ENCODE measurements at places on chromosomes 7 and 10.

- DNase-seq, result no peak
These were observed 209.3 kb downstream of the SDK1 start for GRCh38 chr7:3510101-3511020.

DNA sequence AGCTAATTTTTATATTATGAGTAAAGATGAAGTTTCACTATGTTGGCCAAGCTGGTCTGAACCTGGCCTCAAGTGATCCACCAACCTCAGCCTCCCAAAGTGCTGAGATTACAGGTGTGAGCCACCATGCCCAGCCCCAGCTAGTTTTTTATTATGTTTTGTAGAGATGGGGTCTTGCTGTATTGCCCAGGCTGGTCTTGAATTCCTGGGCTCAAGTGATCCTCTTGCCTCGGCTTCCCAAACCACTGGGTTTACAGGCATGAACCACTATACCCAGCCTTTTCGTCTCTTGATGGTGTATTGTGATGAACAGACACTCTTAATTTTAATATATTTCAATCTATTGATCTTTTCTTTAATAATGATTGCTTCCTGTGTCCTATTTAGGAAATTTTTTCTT is 17.7 kb downstream of the RAB19 start:
- DNase-seq, result no peak

DNA sequence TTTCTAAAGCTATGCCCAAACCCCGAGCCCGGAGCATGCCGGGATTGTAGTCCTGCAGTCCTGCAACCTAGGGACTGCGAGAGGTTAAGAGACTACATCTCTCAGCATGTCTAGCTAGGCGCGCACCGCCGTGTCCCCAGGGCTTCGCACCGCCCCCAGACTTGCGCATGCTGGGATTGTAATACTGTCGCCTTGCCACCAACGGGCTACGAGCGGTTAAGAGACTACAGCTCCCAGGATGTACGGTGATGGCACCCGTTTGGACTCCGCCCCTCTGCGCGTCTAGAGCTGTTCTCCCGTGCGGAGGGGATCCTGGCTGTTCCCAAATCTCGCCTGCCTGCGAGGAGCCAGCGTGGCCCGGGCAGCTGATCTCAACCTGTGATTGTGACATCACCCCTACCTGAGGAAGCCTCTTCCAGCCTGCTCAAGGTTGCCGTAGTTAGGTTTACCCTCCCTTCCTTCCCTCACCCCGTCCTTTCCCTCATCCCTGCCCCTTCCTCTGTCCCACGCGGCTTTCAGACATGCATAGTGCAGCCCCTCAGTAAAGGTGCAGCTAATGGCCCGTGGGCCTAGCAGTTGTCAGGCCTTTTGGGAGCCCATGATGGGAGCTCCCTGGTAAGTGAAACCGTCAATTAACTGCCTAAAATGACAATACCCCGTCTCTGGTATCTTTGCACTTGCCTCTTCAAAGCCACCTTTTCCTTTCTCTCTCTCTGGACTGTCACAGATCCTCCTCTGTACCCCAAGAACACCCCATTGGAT is 6.3 kb upstream of the ZNF736 start:
- DNase-seq, result peak; percentile 46

DNA sequence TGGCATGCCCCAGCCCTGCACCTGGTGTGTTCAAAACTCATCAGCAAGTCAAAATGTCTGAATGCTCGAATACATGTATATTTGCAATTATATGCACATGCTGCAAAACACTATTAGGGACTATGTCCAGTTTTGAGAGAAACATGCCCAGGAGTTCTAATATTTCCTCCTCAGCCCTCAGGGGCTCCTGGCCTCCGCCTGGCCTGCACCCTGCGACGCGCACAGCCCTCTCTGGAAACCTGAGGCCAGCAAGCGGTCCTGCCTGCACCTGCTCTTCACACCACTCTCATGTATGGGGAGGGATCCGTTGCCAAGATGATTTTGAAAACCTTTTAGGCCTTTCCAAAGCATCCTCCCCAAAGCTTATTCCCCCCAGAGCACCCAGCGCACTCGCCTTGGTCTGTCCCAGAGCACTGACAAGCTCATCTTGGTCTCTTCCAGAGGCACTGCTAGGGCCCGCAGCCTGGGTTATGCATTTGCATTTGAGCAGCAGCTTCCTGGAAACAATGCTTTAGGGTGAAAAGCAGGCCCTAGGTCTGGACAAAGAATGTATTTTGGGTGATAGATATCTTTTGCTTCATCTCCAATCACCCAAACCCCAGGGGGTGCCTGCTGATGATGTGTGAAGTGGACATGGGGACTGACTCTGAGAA is 22.6 kb upstream of the CNPY1 start:
- no peak for DNase-seq

- no peak for DNase-seq
These were observed 38.3 kb upstream of the SLC35B4 start for GRCh38 chr7:134355004-134355525.

DNA sequence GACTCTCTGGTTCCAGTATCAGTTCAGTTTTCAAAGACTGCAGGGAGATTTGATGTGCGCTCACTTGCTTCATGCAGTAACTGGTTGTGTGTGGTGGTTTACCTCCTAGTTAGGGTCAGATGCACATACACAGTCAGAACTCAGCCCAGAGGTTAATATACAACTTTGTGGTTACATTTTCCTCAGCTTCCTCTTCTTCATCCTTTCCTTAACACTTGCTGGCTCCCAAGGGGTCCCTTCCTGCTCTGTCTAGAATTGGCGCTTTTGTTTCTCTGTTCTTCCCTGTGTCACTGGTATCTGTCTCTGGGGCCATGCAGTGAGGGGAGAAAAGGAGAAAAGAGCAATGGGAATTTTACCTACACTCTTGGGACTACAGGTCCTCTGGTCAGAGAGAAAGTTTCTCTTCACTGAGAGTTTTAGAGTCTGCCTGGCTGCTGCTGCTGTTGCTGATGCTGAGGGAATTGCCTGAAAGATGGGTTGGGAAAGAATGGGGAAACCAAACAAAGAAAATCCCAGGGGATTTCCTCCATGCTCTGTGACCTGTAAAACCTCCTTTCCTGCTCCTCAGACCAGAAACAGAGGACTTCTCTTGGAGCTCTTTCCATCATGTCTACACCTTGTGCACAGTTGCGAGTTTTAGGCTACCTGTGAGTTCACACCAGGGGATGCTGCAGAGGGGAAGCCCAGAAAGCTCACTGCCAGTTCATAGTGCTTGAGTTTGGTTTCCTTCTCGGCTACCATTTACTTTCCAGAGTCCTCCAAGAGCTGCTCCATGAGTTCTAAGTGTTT is 74.6 kb downstream of the WDFY4 start:
- no peak for DNase-seq

DNA sequence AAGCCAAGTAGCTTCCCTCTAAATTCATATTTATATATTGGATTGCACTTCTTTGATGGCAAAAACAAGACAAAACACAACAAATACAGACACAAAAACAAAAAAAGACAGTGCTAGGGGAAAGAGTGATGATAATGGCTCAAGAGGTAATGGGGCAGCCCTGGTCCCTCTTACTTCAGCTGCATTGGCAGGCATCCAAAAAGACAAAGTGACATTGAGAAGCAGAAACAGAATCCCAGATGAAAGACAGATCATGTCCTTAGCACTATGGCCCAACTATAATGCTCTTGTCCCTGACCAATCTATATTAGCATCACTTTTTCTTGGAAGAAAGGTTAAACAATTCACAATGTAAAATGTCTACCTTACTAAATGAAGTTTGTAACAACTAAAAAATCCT is 76.2 kb downstream of the GPR85 start:
- DNase-seq, result no peak

DNA sequence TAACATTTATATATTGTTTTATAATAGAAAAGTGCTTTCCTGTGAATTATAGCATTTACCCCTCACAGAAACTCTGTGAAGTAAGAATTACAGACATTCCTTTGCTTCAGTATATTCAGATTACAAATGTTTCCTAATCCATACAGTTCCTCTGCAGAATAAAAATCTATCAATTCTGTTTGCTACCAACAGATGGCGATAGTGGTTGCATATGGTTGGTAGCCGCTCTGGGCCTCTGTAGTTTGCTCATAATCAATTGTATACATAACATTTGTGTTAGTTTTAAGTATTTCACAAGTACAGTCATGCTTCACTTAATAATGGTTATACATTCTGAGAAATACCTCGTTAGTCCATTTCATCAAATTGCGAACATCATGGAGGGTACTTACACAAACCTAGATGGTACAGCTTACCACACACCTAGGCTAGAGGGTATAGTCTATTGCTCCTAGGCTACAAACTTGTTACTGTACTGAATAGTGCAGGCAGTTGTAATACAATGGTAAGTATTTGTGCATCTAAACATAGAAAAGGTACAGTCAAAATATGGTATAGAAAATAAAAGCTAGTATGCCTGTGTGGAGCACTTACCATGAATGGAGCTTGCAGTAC is 94.4 kb upstream of the STEAP4 start:
- peak; percentile 33 for DNase-seq

GRCh38 chr7:145729691-145730090 is 386.9 kb upstream of the CNTNAP2 start:
- DNase-seq, result no peak

- DNase-seq, result no peak
These were observed 148.8 kb downstream of the PPP1R9A start for GRCh38 chr7:95056107-95056739.

DNA sequence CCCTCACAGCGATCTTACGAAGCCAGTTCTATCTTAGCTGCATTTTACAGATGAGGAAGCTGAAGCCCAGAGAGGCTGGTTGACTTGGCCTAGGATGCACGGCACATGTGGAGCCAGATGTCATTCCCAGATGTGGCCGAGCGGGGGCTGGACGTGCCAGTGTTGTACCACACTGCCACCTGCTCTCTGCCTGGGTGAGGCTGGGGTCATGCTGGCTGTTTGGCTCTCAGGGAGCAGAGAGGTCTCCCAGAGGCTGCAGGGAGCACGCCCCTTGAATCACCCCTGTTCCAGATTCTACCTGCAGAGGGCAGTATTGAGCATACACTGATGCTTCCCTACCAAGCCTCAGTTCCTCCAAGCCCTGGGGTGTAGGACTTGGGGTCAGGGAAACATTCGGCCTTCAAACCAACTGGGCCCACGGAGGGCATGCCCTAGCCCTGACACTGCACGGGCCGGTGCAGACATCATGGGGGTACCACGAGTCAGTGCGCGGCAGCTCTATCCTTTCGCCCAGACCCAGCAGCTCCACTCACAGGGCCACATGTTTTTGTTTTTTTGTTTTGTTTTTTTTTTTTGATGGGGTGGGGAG is 3.8 kb upstream of the GTF2IRD1 start:
- DNase-seq, result peak; percentile 84

GRCh38 chr7:31047313-31048146 is 4.6 kb upstream of the ADCYAP1R1 start:
- no peak for DNase-seq

- DNase-seq, result no peak
These were observed 13.2 kb downstream of the TMEM243 start for GRCh38 chr7:87206361-87206760.

- DNase-seq, result no peak
These were observed 40.7 kb upstream of the ANAPC16 start for GRCh38 chr10:72175149-72175548.

DNA sequence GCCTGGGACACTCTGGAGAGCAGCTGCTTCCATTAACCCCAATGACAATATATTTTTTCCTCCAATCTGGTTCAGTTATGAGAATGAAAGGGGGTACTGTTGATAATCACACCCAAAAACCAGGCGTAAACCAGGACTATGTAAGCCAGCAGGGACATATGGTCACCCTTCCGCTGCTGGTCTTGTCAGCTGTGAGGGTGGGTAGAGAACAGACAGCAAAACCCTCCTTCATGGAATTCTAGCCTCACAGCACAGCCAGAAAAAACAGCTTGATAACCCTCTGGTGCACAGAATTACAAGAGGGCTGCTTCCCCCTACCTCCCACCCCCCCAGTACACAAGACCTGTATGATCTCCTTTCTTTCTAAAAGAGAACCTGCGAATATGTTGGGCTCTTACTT is 368.8 kb upstream of the ZMIZ1 start:
- DNase-seq, result no peak

- no peak for DNase-seq
These were observed 96.8 kb downstream of the INPP5A start for GRCh38 chr10:132634241-132634946.

DNA sequence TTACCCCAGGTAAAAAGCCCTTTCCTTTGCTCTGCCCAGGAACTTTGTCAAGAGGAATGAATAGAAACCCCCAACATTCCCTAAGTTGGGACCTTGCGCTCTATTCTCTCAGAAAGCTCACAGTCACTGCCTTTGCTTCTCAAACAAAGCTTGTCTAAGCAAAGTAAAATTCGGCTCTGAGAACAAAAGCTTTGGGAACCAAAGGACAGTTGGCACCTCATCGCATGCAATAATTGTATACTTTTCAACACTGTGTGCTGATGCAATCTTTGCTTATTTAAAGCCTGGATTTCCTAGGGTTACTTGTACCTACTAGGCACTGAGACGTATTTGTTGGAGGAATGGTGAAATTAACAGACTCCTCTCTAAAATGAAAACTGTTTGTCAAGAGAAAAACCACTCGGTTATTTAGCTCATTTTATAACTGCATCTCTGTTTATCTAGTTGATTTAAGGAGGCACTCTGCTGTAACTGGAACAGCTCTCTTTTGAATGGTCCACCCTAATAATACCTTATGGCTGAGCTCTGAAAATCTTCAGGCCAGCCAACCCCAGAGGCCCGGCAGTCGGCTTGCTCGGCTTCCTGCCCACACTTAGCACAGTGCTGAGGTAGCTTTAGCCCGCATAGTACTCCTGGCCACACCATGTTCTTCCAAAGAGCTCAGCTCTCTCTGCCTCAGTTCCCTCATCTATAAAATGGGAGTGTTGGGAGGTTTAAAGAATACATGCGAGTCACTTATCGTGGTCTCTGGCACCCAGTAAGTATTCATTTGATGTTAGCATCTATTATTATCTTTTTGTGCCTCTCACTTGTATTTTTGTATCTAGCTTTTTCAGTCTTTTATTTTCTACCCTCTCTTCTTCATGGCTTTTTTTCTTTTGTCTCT is 80.2 kb upstream of the PRR15 start:
- no peak for DNase-seq

GRCh38 chr7:133015888-133016287 is 66.0 kb downstream of the CHCHD3 start:
- no peak for DNase-seq

DNA sequence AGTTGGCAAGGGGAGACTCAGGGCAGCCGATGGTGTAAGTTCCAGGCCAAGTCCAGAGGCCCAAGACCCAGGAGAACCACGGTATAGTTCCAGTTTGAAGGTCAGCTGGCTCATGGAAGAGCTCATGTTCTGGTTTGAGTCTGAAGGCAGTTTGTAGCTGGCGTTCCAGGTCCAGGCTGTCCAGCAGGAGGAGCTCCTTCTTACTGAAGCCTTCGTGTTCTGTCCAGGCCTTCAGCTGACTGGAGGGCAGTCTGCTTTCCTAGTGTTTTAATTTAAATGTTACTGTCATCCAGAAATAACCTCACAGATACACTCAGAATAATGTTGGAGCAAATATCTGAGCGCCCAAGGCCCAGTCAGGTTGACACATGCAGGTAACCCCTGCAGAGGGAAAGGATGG is 4.2 kb downstream of the SUN1 start:
- no peak for DNase-seq
